HCT116 (cell line): ENCODE measurements at places on chromosomes 4 and X. TPM values are rescaled to one million over a fixed set of nuclear protein-coding genes. Genes with fewer than 3 reads are reported as not detected.

ETDA gene
- total RNA-seq = not detected

G3BP2 gene
- 153 TPM for total RNA-seq

VCX gene
- not detected for total RNA-seq

GPR173 gene
- total RNA-seq = 3.4 TPM

TMEM144 gene
- total RNA-seq = 12.9 TPM

GLRB gene
- not detected for total RNA-seq

SYP gene
- 1.2 TPM for total RNA-seq

FAM184B gene
- 0.07 TPM for total RNA-seq

SPATA18 gene
- total RNA-seq = 0.47 TPM

CCNG2 gene
- 34.1 TPM for total RNA-seq

TKTL1 gene
- total RNA-seq = 0.34 TPM

DNA sequence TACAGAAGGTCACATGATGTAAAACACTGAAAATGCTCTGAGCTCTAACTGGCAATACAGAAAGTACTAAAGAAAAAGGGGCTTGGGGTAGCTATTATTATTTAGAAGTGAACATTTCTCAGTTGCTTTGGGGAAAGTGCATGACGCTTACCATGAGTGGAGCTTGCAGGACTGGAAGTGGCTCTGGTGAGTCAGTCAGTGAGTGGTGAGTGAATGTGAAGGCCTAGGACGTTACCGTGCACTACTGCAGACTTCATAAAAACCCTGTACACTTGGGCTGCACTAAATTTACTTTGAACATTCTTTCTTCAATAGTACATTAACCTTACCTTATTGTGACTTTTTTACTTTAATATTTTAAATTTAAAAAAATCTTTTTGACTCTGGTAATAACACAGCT is 89.3 kb upstream of the ENPP6 start:
- no peak overlapping the region for H3K27ac ChIP-seq
- H3K27me3 ChIP-seq = no peaks in the 10 kb centered on the region
- H3K4me1 ChIP-seq = no peaks in the 10 kb centered on the region
- H3K4me3 ChIP-seq = no peak overlapping the region
- no peaks in the 10 kb centered on the region for H3K36me3 ChIP-seq
- DNase-seq = no peak

DNA sequence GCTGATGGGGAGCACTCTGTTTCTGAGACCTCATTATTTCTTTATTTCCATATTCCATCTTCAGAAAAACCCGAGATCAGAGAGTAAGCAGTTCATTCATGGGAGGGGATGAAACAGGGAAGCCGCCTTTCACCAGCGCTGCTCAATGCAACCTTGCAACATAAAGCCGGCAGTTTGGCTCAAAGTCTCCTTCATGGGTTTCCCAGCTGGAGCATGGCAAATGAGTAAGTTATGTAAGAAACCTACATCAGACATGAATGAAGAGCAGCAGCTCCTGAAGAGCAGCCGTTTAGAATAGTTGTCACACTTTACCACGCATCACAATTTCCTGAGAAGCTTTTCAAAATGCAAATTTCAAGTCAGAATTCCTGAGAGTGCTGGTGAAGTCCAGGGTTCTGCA is 578.8 kb downstream of the FSTL5 start:
- no peak for DNase-seq
- no peaks in the 10 kb centered on the region for H3K4me1 ChIP-seq
- H3K27ac ChIP-seq = no peak overlapping the region
- H3K27me3 ChIP-seq = no peaks in the 10 kb centered on the region
- H3K36me3 ChIP-seq = no peaks in the 10 kb centered on the region

- H3K4me3 ChIP-seq = no peak overlapping the region
- H3K27me3 ChIP-seq = no peaks in the 10 kb centered on the region
- no peaks in the 10 kb centered on the region for H3K36me3 ChIP-seq
- no peak overlapping the region for H3K27ac ChIP-seq
Observed at GRCh38 chrX:122913764-122914163, 270.3 kb upstream of the GRIA3 start.

DNA sequence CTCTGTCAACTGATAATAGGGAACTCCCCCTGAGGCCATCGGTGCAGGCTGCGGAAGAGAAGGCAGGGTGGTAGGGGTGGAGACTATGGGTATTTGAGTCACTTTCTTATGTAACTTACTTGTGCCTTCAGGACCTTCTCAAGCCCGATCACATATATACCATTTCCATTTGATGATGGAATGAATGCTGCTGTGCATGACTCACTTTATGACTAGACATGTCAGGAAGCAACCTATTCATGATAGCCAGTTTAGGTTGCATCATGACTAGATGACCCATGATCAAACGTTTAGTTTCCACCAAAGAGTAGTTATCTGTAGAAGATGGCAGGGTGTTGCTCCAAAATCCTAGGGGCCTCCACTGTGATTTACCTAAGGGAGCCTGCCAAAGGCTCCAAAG is 435.5 kb downstream of the DTHD1 start:
- H3K4me3 ChIP-seq = no peak overlapping the region
- no peaks in the 10 kb centered on the region for H3K27me3 ChIP-seq
- DNase-seq = no peak
- H3K36me3 ChIP-seq = no peaks in the 10 kb centered on the region
- H3K27ac ChIP-seq = no peak overlapping the region
- H3K4me1 ChIP-seq = no peaks in the 10 kb centered on the region

GRCh38 chr4:186826006-186826405 is 102.3 kb upstream of the FAT1 start:
- no peaks in the 10 kb centered on the region for H3K36me3 ChIP-seq
- no peak for DNase-seq
- peaks cover 99% of the 10 kb centered on the region for H3K4me1 ChIP-seq
- H3K4me3 ChIP-seq = no peak overlapping the region
- peak overlapping the region; percentile 81 for H3K27ac ChIP-seq

GRCh38 chr4:98747393-98748091 is 89.1 kb upstream of the TSPAN5 start:
- peak overlapping the region; percentile 37 for H3K27ac ChIP-seq
- H3K4me1 ChIP-seq = peaks cover 24% of the 10 kb centered on the region
- H3K27me3 ChIP-seq = no peaks in the 10 kb centered on the region

DNA sequence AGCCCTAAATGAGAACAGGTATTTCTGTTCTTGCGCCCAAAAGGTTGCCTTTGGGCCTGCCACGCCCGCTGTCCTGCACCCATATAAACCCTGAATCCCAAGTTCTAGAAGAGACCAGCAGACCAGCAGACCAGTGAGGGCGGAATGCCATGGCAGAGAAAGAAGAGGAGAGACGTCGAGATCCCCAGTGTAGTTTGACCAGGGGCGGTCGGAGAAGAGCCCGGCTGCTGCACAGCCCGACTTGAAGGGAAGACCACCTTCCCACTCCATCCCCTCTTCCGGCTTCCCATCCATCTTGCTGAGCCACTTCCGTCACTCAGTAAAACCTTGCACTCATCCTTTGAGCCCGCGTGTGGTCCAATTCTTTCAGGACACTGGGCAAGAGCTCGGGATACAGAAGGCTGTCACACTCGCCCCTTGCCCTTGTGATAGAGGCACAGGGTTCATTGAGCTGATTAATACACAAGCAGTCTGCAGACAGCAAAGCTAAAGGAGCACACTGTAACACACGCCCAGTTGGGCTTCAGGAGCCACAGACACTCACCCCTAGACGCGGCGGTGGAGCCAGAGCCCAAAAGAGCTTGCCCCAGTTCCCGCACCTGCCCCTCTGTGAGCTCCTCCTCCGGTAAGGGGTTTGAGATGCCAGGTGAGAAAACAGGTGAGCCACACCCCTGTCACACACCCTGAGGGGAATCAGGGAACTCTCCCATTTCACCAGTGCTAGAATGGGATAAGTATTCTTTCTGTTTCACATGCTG is 230.8 kb downstream of the PCDH10 start:
- H3K4me1 ChIP-seq = no peaks in the 10 kb centered on the region
- no peak for DNase-seq
- no peaks in the 10 kb centered on the region for H3K36me3 ChIP-seq
- no peak overlapping the region for H3K4me3 ChIP-seq
- no peaks in the 10 kb centered on the region for H3K27me3 ChIP-seq

GRCh38 chr4:39495446-39496213 is 31.6 kb downstream of the UGDH start:
- H3K27ac ChIP-seq = no peak overlapping the region
- H3K27me3 ChIP-seq = no peaks in the 10 kb centered on the region
- H3K36me3 ChIP-seq = peaks cover 9% of the 10 kb centered on the region
- DNase-seq = no peak
- no peaks in the 10 kb centered on the region for H3K4me1 ChIP-seq

DNA sequence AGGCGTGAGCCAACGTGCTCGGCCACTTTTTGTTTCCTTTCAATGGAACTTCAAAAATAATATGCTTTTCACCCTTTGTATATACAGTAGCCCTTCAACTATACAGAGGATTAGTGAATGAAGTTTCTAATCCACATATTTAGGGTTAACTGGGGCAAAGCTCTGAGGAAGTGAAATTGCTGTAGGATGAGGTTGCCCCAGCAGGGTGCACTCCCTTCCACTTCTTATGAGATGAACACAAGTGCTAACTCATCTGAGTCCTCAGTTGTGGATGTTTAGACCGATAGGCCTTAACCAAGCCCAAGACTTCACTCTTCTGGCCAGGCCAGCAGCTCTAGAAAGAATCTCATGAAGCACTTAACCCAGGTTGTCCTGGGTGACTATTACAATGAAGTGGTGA is 29.1 kb upstream of the CT55 start:
- no peak overlapping the region for H3K4me3 ChIP-seq
- DNase-seq = no peak

DNA sequence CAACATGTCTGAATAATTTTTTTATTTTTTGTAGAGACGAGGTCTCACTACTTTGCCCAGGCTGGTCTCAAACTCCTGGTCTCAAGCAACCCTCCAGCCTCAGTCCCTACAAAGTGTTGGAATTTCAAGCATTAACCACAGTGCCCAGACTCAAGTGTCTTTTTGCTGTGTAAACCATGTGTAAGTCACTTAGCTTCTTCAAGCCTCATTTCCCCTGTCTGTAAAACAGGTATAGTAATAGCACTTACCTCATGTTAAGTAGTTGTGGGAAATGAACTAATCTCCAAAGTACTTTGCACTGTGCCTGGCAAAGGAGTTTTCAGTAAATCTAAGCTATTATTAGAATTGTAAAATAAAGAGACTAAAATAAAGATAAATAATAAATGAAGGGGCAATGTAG is 35.7 kb downstream of the STBD1 start:
- H3K27ac ChIP-seq = no peak overlapping the region
- H3K36me3 ChIP-seq = no peaks in the 10 kb centered on the region
- DNase-seq = no peak
- no peaks in the 10 kb centered on the region for H3K27me3 ChIP-seq

DNA sequence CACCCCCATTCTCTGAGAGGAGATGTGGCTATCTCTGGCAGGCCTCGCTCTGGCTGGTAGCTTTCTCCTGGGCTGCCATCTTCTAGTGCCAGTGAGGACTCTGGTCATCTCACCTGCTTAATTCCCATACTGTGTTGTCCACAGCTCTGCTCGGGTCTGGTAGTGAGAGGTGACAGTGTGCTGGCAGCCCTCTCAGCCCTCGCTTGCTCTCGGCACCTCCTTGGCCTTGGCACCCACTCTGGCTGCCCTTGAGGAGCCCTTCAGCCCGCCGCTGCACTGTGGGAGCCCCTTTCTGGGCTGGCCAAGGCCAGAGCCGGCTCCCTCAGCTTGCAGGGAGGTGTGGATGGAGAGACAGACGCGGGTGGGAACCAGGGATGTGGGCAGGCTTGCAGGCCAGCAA is 52.7 kb downstream of the CPLX1 start:
- no peak overlapping the region for H3K4me3 ChIP-seq
- H3K36me3 ChIP-seq = peaks cover 29% of the 10 kb centered on the region
- no peak overlapping the region; the same call in 1 of the 2 replicates for H3K27ac ChIP-seq
- no peaks in the 10 kb centered on the region for H3K27me3 ChIP-seq

GRCh38 chrX:150919401-150919800 is 20.9 kb upstream of the CD99L2 start:
- H3K27me3 ChIP-seq = no peaks in the 10 kb centered on the region
- no peaks in the 10 kb centered on the region for H3K36me3 ChIP-seq
- no peak overlapping the region for H3K27ac ChIP-seq
- DNase-seq = no peak

GRCh38 chrX:9634551-9634950 is 131.1 kb downstream of the GPR143 start:
- no peak for DNase-seq
- no peaks in the 10 kb centered on the region for H3K4me1 ChIP-seq
- H3K4me3 ChIP-seq = no peak overlapping the region
- H3K36me3 ChIP-seq = no peaks in the 10 kb centered on the region
- no peak overlapping the region for H3K27ac ChIP-seq

GRCh38 chr4:75229806-75230570 is 284.2 kb downstream of the RCHY1 start:
- H3K4me3 ChIP-seq = no peak overlapping the region
- no peaks in the 10 kb centered on the region for H3K4me1 ChIP-seq
- no peaks in the 10 kb centered on the region for H3K36me3 ChIP-seq

GRCh38 chr4:52788806-52789205 is 37.6 kb upstream of the ERVMER34-1 start:
- no peaks in the 10 kb centered on the region for H3K27me3 ChIP-seq
- H3K27ac ChIP-seq = no peak overlapping the region
- no peak for DNase-seq
- H3K4me1 ChIP-seq = no peaks in the 10 kb centered on the region
- H3K36me3 ChIP-seq = no peaks in the 10 kb centered on the region

- no peak for DNase-seq
- H3K4me1 ChIP-seq = peaks cover 18% of the 10 kb centered on the region
- no peak overlapping the region for H3K4me3 ChIP-seq
- H3K36me3 ChIP-seq = no peaks in the 10 kb centered on the region
- no peaks in the 10 kb centered on the region for H3K27me3 ChIP-seq
- no peak overlapping the region for H3K27ac ChIP-seq
Observed at GRCh38 chr4:89109841-89110540, 1.3 kb upstream of the TIGD2 start.

DNA sequence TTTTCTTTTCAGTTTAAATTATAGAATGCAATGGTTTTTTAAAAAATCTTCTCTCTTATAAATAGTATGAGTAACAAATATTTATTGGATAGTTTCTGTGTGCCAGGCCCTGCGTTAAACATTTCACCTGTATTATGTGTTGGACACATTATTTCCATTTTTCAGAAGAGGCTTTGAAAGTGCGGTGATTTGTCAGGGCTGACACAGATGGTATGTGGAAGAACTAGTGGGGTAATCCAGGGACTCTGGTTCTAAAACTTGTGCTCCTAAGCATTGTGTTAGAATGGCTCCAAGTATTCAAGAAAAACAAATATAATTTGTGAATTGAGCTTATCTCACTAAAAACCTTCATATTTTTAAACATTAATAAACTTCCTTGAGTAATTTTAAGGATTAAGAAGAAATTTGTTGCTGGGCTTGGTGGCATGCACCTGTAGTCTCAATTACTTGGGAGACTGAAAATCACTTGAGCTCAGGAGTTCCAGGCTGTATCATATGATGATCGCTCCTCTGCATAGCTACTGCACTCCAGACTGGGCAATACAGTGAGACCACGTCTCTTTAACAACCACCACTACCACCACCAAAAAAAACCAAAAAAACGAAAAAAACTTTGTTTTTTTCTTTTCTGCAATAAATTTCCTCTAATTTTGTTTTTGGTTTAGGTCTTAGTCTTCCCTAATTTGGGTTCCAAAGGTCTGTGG is 40.0 kb downstream of the RAPGEF2 start:
- no peaks in the 10 kb centered on the region for H3K27me3 ChIP-seq
- H3K4me3 ChIP-seq = no peak overlapping the region
- no peak for DNase-seq
- H3K36me3 ChIP-seq = no peaks in the 10 kb centered on the region
- 0 out of 2 replicates have a peak, but pooled peaks cover 3% of the 10 kb centered on the region for H3K4me1 ChIP-seq
